Pancreas (tissue), 10 donors: ENCODE measurements at places on chromosomes 11 and 22. TPM values are rescaled to one million over a fixed set of nuclear protein-coding genes. Genes with fewer than 3 reads are reported as not detected.

DNA sequence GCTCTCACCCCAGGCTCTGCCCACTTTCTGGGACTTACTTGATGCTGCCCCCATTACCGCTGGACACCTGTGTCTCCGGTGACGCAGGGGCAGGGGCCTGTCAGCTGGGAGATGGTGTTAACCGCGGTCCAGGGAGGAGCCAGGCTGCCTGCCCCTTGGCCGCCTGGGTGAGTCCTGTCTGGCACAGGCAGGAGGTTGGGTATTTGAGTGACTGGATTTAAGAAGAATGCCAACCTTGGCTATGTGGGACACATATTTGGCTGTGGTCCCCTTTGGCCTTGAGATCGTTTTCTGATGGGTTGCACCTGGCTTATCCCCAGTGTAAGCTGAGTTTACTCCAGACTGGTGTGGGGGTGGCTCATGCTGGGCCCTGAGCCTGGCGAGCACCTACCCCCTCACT, 2.5 kb downstream of the MUC6 start:
- peak; percentile 81 for DNase-seq

GRCh38 chr11:102111011-102111786, 952 bp downstream of the YAP1 start:
- DNase-seq: peak; percentile 69

DNA sequence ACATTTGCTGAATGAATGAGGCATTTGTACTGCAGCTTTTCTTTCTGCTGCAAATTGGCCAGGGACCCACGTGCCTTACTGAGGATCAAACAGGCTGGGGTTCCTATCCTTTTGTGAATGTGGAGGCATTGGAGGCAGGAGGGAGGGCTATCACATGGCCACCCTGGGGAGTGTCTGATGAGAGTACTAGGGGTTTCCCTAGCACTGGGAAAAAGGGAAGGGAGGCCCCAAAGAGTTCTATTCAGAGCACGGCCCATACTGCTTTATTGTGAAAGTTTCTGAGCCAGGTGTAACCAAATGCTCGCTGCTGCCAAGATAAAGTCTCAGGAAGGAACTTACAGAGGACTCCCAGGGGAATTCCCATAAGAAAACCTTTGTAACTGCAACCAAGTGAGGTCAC, 78.4 kb upstream of the ANO1 start:
- no peak for DNase-seq

Gene MS4A15
- polyA plus RNA-seq: not detected
